ENCODE measurements at places on chromosomes 7 and 10.
A peak's percentile ranks its signal among the peaks of the same experiment; 100 is the strongest.

DNA sequence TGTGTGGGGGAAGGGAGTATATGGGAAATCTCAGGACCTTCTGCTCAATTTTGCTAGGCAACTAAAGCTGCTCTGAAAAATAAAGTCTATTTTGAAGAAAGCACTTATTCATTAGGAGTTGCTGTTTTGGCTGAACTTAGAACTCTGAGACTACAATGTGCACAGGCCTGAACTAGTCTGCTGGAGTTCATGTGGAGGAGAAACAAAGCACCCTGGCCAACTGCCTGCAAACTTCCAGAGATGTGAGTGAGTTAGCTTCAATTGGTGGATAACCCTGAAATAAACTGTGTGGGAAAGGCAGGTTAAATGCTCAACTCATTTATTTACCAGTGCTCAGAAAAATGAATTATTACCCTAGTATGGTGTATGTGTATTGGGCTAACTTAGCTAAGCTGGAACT lies 17.3 kb upstream of the FAM241B start:
- DNase-seq: no peak

DNA sequence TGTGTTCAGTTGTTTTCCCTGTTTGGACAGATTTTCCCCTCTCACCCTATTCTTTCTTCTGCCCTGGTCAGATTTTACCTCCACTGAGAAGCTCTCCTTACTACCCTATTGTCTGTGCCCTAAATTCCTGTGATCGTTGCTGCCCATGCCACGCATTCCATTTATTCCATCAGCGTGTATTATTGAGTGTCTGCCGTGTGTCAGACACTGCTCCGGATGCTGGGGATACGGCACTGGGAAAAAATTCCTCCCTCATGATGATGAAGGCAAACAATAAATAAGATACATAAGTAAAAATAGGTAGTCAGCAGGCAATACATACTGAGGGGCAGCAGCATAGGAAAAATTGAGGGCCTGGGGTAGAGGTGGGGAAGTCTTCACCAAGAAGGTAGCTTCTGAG lies 86.8 kb downstream of the FANK1 start:
- no peak for DNase-seq

DNA sequence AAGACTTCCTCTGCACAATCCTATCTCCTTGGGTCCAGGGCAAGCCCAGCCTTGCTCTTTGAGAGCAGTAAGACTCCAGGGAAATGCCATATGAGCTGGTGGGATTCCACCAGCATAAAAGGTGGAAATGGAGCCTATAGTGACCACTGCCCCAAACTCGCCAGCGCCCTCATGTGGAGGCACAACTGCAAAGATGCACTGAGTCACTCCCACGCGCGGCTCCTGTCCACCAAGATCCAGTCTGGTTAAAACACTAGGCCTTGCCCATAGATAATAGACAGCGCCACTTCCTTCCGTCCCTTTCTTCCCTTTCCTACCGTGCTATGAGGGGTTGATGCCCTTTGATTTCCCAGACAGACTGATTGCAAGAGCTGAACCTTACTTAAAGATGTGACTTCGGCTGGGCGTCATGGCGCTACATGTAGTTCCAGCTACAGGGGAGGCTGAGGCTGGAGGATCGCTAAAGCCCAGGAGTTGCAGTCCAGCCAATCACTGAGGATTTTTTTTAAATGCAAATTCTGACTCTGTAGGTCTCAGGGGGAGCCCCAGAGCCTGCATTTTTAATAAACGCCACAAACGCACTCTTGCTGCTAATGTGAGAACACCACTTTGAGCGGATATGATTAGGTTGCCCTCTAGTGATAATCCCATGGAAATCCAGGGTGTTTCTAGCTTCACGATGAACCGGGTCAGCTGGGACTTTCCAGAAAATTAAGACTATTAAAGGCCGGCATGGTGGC lies 136.5 kb downstream of the EPC1 start:
- DNase-seq: peak; percentile 30

- DNase-seq: peak; percentile 2
Measured at GRCh38 chr7:102079140-102080018, 207.3 kb upstream of the SH2B2 start.

GRCh38 chr7:157228864-157229422 lies 90.2 kb downstream of the UBE3C start:
- no peak for DNase-seq

DNA sequence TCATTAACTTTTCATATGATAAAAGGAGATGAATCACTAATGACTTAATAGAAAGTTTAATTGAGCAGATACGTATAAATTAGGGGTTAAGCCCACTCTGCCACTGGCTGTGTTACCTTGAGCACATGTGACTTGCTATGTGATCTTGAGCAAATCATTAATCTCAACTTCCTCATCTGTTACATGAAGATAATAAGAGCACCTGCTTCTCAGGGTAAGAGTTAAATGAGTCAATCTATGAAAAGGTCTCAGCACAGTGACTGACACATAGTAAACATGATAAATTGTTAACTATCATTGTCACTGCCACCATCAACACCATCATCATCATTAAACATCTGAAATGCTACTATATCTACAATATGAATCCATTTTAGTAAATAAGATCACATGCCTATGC lies 110.8 kb downstream of the TPK1 start:
- no peak for DNase-seq

GRCh38 chr7:121500360-121501058 lies 104.4 kb upstream of the FAM3C start:
- DNase-seq: no peak

DNA sequence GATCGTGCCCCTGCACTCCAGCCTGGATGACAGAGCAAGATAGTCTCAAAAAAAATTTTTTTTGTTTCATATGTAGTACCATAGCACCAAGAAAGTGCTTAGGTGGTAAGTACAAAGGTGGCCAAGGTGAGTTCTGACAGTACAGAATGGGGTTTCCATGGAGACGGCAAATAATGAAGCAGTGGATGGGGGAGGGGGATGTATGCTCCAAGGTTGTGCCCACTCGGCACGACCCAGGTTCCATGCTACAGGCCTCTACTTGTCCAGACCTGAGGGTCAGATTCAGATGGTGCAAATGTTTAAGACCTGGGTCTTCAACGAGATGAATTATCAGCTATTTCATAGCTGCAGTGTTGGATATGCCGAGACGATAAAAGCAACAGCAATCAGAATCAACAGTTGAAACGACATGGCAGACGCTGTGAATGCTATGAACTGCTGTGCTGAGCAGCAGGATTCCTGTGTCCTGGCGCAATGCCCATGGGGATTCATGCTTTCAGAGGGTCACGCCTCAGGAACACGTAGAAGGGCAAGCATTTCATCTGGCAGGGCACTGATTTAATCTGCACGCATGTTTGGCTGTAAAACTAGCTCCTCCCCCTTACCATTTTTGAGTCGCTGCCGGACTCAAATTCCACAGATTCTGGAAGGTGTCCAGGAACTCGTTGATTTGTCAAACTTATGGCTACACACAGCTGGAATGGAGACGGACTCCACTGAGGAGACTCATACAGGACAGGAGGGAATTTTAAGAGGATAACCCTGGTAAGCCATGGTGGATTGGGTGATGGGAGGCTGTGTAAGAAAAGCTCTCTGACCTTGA lies 256.5 kb downstream of the FRMD4A start:
- DNase-seq: no peak

- DNase-seq: no peak
Measured at GRCh38 chr10:72687035-72687434, 4.9 kb upstream of the MCU start.

GRCh38 chr10:8300925-8301324 lies 246.4 kb downstream of the GATA3 start:
- no peak for DNase-seq

DNA sequence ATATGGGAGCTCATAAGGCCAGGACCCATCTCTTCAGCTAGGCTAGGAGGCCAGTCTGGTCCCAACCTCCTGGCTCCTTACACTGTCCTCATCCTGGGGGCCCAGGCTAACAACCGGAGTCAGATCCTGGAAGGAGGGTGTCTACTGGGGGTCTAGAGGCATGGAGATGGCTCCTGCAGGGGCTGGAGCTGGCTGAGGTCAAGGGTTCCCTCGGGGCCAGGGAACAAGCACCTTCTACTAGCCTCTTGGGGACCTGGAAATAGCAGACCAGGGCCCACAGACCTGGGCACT lies 37.2 kb downstream of the CLRN3 start:
- DNase-seq: no peak

GRCh38 chr7:114554781-114555537 lies 140.3 kb downstream of the FOXP2 start:
- peak; percentile 51 for DNase-seq

DNA sequence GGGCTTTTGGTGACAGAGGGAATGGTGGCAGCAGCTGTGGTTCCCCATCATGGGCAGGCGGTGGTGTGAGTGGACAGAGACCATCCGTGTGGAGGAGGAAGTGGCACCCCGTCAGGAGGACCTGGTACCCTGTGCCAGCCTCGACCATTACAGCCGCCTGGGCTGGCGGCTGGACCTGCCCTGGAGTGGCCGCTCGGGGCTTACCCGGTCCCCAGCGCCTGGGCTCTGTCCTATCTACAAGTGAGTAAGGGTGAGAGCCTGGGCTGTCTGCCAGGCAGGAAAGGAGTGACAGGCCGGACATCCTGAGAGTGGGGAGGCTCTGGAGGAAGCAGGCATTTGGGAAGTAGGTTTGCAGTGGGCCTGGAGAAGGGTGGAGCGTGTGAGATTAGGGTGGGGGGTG lies 2.9 kb upstream of the ZNF467 start:
- DNase-seq: no peak

DNA sequence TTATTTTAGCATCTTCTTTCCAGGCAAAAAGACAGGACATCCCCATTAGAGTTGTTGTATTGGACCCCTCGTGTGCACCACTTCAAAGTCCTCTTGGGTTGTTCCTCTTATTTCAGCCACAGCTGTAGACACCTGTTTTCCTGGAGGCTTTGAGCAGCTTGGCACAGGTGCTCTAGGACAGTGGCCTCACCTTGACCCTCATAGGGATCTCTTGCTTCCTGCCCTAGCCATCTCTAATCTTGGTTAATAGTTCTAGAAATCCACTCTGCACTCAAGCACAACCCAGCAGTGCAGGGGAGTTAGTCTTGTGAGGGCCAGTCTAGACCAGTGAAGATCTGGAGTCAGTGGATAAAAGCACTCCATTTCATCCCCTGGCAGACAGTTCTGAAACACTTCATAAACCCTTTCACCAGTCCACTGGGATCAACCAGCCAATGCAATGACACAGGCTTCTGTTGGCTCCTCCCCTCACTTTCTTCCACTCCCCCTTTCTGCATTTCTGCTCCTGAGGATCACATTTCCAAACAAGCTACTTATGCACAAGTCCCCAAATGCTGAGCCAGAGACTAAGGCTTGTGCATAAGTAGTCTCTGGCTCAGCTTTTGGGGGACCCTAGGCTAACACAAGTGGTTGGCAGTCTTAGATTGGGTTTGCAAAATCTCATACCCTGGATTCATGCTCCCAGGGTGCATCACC lies 131.5 kb upstream of the LAMB4 start:
- peak; percentile 29 for DNase-seq

GRCh38 chr10:30591249-30591670 lies 38.3 kb downstream of the LYZL2 start:
- DNase-seq: peak; percentile 37

DNA sequence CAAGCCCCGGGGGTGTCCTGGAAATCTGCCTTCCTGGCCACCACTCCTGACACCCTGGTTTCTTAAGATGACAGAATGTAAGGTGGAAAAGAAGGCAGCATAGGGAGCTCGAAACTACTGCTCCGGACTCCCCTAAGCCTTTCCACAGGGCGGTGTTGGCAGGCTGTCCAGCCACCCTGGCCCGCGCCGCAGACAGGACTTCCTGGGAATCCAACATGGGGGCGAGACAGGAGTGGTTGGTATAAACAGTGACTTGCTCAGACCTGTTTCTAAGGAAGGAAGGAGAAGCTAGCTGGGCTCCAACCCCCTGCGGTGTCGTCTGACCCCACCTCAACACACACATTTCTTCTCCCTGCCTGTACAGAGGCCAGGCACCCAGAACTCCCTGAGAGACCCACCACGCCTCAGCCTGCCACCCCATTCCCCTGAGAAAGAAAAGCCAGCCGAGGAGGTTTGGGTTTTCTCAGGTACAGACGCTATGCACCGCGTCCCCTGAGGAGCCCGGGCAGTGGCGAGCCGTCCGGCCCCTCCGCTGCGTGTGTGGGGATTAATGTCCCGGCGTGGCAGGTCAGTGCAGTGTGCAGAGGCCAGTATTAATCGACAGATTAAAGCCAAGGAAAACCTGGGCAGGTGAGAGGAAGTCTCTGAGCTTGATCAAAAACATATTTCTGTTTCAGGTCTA lies 349.6 kb upstream of the MKI67 start:
- no peak for DNase-seq

GRCh38 chr10:7485244-7485556 lies 74.4 kb upstream of the SFMBT2 start:
- DNase-seq: no peak

DNA sequence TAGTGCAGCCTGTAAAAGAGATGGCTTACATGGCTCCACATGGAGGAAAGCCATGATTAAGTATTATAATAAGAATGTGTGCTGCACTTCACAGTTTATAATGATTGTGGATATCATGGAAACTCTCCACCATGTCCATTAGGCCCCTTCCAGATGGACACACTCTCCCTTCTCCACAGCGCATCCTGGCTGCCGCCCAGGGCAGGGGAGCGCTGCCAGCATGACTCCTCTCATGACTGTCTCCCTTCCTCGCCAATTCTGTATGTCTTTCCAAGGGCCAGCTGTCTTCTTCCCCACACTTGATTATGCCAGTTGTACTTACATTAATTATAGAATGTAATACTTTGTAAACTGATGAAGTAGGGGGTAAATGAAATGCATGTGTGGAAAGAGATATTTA lies 259.3 kb upstream of the TMEM72 start:
- no peak for DNase-seq

- no peak for DNase-seq
Measured at GRCh38 chr7:3302681-3303320, 1.7 kb downstream of the SDK1 start.

- DNase-seq: no peak
Measured at GRCh38 chr7:111333010-111333409, 229.3 kb downstream of the IMMP2L start.

DNA sequence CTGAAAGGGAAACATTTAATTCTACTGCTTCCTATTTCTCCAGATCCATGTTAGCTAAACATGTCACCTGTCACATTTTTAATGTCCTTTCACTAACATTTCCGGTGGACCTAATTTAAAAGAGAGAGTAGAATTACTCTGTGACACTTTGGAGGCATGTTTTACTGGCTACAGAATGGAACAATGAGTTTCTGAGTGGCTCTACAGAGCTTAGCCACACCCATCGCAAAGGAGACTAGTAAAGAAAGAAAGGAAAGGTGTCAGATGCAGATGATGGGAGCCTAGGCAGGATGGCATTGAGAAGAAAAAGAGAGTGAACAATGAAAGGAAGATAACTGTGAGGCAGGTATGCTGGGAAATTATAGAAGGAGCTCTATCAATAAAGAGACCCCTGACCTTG lies 35.9 kb downstream of the NDUFB2 start:
- DNase-seq: peak; percentile 61

- DNase-seq: peak; percentile 40
Measured at GRCh38 chr7:38368191-38368605, 94.8 kb upstream of the TARP start.

GRCh38 chr10:17683541-17683940 lies 39.6 kb downstream of the STAM start:
- no peak for DNase-seq

Data from NCI-H510A treated with DMSO at 0.1 percent for 48 hours (cell line).